RPMI7951 (cell line): ENCODE measurements at places on chromosomes 13 and 19. TPM values are rescaled to one million over a fixed set of nuclear protein-coding genes. Genes with fewer than 3 reads are reported as not detected.

- no peak for DNase-seq
Measured at GRCh38 chr13:83538636-83539035, 343.6 kb downstream of the SLITRK1 start.

DNA sequence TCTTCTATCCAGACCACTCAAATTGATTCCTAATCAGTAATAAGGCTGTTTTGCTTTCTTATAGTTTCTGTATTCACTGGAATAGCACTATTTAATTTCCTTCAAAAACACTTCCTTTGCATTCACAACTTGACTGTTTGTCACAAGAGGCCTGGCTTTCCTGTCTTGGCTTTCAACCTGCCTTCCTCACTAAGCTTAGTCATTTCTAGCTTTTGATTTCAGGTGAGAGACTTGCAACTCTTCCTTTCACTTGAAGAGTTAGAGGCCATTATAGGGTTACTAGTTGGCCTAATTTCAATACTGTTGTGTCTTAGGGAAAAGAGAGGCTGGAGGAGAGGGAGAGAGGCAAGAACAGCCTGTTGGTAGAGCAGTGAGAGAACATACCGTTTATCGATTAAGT is 47.0 kb downstream of the SACS start:
- DNase-seq = no peak

- DNase-seq = no peak
Measured at GRCh38 chr13:88456151-88456550, 785.0 kb downstream of the SLITRK5 start.

DNA sequence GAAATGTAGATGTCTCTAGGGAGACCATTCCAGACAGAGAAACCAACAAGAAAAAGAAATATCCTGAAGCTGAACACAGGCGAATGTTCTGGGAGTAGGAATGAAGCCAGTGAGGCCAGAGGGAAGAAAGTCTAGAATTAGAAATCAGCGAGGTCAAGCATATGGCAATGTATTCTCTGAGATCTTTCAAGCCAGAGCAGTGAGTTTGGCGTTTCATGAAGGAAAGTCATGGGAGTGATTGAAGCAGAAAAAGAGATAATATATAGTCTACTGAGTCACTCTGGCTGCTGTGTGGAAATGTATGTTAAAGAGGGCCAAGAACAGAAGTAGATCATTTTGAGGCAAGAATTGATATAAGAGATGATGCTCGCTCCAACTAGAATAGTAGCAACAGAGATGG is 576.0 kb downstream of the PCDH17 start:
- DNase-seq = no peak

- no peak for DNase-seq
Measured at GRCh38 chr13:44275381-44275780, 98.2 kb upstream of the SERP2 start.

The WDR88 gene
- total RNA-seq = not detected in 2 replicates

DNA sequence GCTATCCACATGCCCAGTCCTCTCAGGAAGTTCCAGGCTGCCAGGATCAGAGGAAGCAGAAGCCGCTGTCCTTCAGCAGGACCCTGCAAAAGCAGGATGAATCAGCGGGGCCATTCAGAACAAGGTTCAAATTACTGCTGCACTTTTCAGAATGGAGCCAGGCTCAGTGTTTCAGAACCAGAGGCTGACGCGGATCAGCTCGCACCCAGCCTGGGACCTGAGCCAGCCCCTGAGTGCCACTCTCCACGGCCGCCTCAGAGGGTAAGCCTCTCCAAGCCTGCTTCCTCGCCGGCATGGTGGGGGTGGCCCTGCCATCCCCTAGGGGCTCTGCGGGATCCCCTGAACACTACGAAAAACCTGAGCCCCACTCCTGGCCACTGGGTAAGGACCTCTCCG is 24.7 kb downstream of the RASA3 start:
- DNase-seq = no peak

GRCh38 chr13:42760951-42761350 is 20.4 kb upstream of the FAM216B start:
- no peak for DNase-seq

- DNase-seq = no peak
Measured at GRCh38 chr19:2212861-2213711, 23.0 kb downstream of the PLEKHJ1 start.

The CRLF1 gene
- total RNA-seq = 2.0 and 2.8 TPM in 2 replicates

GRCh38 chr13:111043575-111043982 is 71.5 kb upstream of the ARHGEF7 start:
- DNase-seq = peak; percentile 60

- no peak for DNase-seq
Measured at GRCh38 chr13:74487091-74487722, 353.0 kb upstream of the KLF12 start.

The ZNF790 gene
- total RNA-seq = 7.2 and 7.9 TPM in 2 replicates

GRCh38 chr13:41944635-41945397 is 16.1 kb downstream of the VWA8 start:
- DNase-seq = no peak

DNA sequence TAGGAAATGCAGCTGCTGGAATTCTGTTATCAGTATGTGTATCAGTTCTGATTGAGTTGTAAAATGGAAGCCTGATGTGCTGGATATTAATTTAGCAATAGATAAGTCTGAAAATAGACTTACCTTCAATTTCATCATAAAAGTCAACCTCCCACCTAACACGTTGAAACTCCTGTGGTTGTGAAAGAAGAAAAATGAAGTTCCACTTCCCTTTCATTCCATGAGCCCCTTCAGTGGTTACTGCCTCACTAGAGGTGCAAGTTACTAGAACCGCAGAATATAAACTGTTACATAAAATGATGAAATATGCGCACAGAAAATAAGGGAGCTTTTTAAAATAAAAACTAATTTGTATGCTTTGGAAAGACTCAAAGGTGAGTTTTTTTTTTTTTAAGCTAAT is 249.2 kb downstream of the SHISA2 start:
- no peak for DNase-seq

The FFAR2 gene
- not detected in 2 replicates for total RNA-seq
